ENCODE measurements at places on chromosomes 2 and 18. TPM values are rescaled to one million over a fixed set of nuclear protein-coding genes. Genes with fewer than 3 reads are reported as not detected.

GRCh38 chr2:37766106-37766505 is 94.7 kb upstream of the CDC42EP3 start:
- DNase-seq = no peak

- DNase-seq = no peak
Observed at GRCh38 chr18:58670404-58671110, 708 bp upstream of the MALT1 start.

Gene BOLL
- total RNA-seq = not detected

- no peak for DNase-seq
Observed at GRCh38 chr18:63177259-63177658, 142.3 kb downstream of the BCL2 start.

DNA sequence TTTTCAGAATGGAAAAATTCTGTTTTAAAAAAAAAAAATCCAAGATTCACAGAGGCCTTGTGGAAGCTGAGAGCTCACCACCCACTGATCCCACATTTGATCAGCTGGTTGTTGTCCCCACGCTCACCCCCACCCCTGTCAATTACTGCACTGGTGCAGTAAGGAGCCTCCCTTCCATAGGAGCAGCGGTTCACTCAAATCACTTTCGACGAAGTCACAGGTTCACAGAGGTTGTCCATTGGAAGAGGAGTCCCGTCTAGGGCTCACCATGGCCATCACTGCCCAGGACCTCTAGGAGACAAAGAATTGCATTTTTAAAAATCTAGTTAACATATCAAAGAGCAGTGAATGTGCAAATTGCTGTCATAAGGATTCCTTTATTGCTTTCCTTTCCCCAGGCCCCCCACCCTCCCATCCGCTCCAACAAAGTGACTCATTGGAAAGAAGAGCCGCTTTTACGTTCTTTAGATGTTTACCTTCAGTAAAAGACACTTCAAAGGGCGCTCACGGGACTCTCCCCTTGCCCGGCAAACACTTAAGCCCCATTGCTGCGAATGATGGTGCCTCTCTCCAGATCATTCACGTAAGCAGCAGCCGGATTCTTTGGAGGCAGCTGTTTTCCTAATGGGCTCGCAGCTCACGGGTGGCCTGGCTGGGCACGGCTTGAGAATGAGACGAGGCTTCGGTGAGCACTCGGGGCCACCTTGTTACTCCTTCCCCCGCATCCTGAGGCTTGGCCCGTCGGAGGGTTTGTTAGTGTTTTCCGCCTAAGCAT is 165.5 kb upstream of the SALL3 start:
- DNase-seq = peak; percentile 79

DNA sequence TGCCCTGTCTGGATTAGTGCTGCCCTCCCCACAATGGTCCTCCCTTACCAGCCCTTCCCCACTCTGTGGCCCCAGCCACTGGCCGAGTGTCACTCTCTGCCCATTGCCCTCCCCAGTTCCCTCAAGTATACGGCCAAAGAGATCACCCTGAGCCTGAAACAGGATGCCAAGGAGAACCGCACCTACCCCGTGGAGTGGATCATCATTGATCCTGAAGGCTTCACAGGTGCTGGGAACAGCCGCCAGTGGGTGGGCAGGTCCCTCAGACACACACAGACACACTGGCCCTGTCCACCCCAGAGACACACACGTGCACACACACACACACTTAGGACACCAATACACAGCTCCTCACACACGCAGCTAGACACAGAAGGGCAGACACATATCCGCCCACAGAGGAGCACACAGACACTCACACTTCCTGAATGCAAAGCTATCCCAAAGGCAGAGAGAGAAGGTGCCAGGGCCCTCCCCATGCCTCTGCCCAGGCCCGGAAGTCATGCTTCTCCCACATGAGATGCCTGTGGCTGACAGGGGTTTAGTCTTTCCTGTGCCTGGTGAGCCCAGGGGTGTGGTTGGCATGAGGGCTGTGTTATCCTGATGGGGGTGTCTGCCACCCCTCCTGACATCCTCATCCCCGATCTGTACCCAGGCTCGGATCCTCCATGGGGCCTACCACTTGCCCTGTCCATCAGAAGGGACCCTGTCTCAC is 2.9 kb downstream of the CHRND start:
- DNase-seq = peak; percentile 70

- no peak for DNase-seq
Observed at GRCh38 chr2:73907840-73908452, 15.1 kb downstream of the ACTG2 start.

DNA sequence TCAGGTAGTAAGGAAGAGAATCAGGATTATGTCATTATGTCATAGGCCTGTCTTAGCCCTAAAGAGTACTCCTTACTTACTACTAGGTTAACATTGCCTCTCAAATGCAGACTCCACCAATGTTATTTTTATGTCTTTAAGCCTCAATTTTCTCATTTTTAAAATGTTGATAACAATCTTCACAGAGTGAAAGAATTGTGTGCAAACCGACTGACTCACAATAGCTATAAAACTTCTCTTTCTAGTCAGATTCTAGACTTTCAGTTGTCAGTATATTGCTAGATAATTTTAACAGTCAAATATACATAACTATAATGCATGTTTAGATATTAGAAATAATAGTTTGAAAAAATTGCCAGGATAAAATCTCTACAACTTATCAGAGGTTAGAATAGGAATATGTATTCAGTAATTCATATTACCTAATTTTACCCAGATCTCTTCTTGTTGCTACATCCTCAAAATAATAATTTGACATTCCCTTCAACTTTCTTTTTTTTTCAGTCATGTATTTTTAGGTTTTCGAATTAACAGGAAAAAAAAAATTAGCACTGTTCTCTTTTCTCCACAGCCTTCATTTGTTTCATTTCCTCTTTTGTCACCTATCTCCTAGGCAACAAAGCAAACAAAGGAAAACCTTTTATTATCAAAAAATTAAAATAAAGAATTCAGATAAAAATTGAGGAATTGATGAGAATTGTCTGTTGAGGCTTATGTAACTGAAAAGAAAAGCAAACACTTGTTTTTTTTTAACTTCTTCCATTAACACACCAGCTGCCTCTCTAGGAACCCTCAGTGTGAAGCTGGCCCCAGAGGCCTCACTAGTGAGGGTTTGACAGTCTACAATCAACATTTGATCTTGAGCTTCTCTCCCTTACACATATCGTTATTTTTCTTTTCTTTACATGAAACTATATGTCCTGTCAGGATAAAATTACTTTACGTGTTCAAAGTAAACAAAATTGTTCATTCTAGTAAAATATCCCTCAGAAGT is 279.0 kb downstream of the CALCRL start:
- no peak for DNase-seq

- no peak for DNase-seq
Observed at GRCh38 chr18:10751653-10752052, 225.8 kb downstream of the NAPG start.
